ENCODE measurements at places on chromosomes 3 and 15.

GRCh38 chr3:69209413-69209812 lies 87.0 kb upstream of the LMOD3 start:
- no peak for DNase-seq

DNA sequence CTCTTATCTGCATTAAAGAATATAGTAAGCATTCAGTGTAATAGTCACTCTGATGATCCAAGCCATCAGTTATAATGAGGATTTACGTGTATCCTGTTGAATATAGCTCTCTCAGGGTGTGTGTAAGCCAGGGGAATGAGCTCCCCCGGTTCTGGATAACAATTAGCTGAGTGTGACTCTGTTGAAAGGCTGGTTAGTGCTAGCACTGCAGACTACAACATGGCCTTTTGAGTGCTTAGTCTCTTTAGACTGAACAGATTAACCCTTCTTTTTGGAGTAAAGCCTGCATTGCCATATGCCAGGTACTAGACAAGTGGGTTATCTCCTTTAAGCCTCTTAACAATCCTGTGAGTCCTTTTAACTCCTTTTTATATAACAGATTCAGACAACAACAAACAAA lies 119.5 kb downstream of the TMEM108 start:
- no peak for DNase-seq

- DNase-seq: no peak
These were observed 1.1 kb downstream of the TMED3 start for GRCh38 chr15:79311901-79312553.

GRCh38 chr15:62498278-62498677 lies 333.2 kb upstream of the C2CD4B start:
- DNase-seq: no peak

- DNase-seq: no peak
These were observed 163.5 kb downstream of the ABHD5 start for GRCh38 chr3:43854283-43854682.

DNA sequence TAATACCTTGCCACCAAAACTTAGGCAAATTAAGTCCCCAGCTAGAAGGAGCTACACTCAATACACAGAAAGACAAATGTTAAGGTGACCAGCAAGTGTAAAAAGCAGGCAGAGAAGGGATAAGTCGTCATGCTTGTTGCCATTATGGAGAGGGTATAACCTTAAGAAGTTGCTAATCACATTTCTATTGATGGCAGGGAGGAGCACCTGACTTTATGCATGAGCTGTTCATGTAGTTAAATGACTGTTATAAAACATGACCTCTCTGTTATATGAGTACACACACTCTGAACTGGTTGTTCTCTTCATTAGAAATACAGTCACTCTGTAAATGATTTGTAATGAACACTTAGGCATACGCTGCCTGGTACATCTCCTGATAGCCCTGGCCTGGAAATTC lies 6.6 kb upstream of the CCNL1 start:
- DNase-seq: no peak

DNA sequence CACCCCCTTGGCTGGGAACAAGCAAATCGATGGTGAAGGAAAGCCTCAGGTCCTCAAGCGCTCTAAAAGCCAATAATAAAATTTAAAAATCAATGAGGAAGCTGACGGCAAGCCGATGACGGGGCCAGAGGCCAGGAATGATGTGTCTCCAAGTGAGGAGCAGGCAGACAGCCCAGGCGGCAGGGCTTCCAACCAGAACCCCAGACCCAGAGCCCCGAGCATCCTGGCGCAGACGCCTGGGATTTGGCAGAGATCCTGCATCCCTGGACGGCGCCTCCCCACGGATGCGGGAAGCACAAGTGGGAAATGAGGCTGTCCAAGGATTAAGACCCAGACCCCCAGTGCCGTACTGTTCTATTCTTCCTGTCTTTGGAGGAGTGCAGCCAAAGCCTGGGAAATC lies 123.0 kb upstream of the PROK2 start:
- no peak for DNase-seq

All from OCI-LY7 (cell line).